ENCODE measurements at places on chromosomes 5 and 9.

DNA sequence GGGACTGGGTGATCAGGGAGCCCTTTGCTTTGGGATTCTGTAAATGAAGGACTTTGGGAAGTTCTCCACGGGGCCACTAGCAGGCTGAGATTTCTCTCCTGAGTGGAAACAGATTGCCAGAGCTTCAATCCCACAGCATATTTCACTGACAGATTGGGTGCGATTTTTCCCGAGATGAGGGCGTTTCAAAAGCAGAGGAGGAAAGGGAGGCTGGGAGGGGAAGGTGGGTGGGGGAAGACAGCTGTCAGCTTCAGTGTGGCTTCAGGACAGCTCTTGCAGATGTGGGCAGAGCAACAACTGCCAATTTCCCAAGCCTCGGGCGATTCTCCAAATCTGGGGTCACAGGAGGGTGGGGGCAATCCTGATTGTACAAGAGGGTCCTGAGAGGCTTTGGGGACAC lies 258.5 kb upstream of the ADRA1B start:
- no peak for DNase-seq

- no peak for DNase-seq
These were observed 32.8 kb upstream of the TGFBI start for GRCh38 chr5:135995976-135996375.

DNA sequence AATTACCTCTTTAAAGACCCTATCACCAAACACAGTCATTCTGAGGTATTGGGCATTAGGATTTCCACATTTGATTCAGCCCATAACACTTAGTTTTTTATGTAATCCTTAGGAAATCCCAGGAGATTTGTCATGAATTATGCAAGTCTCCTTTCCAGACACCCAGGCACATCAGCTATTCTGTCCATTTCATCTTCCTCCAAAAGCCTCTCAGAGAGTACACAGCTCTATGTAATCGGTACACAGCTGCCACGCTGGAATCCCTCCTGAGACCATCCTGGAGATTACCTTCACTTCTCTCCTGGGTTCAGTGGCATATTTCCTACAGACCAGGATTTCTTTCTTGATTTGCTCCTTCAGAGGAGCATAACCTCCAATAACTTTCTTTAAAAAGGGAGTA lies 2309.8 kb upstream of the WWC1 start:
- DNase-seq = no peak

DNA sequence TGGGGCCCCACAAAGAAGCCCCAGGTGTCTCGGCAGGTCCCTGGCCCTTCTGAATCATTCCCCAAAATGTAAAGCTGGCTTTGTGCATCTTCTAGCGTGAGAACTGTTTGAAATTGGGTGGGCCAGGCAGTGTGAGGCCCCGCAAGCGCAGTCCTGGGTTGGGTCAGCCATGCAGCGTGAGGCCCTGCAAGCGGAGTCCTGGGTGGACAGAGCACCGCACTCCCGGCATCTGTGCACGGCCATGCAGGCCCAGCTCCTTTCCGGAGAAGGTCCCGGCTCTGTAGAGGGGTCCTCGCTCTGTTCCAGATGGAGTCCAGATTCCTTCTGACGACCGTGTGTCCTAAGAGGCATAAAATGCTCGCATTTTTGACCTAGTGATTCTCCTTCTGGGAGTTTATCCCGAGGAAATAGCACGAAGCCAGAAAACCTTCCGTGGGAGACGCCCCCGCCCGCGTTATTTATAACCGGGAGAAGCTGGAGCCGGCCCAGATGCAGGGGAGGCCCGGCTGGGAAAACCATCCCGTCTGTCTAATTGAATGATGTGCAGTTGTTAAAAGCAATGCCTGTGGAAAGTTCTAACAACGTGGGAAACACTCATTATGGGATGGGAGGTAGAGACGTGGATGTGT lies 19.4 kb upstream of the NOTCH1 start:
- DNase-seq = no peak

- DNase-seq = no peak
These were observed 544.6 kb upstream of the TRPC7 start for GRCh38 chr5:136909906-136910305.

GRCh38 chr9:33151601-33152000 lies 15.5 kb downstream of the B4GALT1 start:
- no peak for DNase-seq

GRCh38 chr9:130348881-130349280 lies 83.3 kb downstream of the HMCN2 start:
- no peak for DNase-seq

- DNase-seq = no peak
These were observed 14.5 kb downstream of the PHAX start for GRCh38 chr5:126615286-126615685.

- no peak for DNase-seq
These were observed 266.5 kb downstream of the MSX2 start for GRCh38 chr5:174990909-174991308.

DNA sequence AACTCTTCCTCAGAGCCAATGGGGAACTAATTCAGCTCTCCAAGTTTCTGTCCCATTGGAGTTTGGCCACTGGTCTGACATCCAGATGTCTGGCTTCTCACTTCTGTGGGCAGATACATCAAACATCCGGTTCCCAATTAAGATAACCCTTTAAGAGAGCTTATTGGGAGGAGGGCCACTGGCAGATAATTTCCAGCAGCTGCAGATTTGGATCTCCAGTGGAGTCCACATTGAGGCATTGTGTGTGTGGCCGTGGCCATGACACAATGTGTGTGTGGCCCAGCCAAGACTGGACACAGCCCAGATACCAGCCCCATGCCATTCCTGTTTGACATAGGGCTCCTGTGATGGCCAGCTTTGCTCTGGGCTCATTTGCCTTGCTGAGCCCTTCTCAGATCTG lies 110.5 kb upstream of the MAP1B start:
- no peak for DNase-seq

DNA sequence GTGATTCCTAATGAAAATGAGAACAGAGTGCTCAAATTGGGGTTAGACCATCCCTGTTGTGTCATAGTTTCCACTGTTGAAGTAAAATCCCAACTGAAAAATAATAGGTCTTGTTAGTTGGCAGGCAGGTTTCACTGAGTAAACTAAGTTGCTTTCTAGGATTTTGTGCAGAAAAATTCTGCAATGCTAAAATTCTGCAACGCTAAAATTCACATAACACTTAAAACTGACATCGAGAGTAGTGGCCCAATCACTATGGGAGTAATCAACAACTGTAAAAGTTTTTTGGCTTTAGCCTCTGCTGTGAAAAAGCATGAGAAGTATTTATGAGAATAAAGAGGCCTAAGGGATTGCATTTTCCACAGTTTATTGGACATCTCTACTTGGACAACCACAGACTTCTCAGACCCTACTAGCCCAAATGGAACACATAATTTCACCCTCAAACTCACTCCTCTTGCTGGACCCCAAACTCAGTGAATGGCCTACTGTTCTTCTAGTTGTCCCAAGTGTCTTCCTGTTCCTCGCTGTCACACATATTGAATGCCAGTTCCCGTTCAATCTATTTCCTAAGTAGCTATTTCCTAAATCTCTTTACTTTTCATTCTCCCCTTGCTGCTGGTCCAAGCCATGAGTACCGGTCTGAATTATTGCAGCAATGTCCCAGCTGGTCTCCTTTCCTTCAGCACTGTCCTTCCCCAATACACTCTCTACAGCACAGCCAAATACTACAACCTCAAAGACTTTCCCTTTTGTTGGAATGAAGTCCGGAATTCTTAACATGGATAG lies 355.4 kb downstream of the PDE4D start:
- DNase-seq = no peak

- no peak for DNase-seq
These were observed 37.1 kb downstream of the MAP3K1 start for GRCh38 chr5:56852228-56853000.

DNA sequence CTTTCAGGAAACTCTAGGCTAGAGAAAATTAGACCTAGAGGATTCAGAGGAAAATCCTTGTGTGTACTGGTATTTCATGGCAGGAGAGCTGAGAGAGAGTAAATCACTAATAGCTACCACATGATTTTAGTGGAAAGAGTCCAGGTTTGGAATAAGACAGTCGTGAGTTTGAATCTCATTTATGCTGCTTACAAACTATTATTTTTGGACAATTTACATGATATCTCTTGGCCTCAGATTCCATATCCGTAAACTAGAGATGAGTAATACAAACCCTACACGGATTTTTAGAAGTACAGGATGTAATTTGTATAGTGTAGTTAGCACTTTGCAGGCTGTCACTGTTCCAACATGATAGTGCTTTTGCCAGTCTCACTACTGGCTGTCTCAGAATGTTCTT lies 2.7 kb downstream of the IL31RA start:
- no peak for DNase-seq

- no peak for DNase-seq
These were observed 125.5 kb upstream of the FAM174A start for GRCh38 chr5:100409660-100410151.

DNA sequence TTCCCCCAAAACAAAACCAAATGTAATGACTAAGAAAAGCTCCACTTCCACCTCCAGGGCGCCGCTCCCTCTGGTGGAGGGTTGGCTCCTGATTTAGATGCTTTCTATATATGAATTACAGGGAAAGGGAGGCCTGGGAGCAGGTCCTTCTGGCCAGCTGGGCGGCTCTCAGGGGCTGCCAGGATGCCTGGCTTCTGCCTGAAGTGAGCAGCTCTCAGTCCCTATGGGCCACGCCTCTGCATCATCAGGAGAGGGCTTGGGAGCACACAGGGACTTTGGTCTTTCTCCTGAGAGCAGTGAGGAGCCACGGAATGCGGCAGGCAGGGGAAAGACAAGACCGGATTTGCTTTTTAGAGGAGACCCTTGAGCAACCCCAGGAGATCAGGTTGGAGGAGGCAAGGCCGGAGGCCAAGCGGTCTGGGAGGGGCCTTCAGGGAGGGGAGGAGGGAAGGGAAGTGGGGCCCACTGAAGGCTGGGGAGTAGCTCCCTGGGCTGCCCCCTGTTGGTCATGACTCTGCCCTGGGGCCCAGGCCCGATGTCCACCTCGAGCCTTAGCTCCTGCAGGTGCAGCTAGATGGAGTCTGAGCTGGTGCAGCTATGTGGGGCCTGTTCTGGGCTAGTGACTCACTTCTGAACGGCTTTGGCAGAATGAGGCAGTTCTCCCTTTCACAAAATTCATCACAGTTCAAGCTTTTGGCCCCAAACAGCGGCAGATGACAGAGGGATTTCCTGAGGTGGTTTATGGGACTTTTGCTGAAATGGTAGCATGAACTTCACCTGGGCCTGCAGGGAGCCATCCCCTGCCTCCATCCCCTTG lies 11.3 kb upstream of the GRHPR start:
- DNase-seq = no peak

DNA sequence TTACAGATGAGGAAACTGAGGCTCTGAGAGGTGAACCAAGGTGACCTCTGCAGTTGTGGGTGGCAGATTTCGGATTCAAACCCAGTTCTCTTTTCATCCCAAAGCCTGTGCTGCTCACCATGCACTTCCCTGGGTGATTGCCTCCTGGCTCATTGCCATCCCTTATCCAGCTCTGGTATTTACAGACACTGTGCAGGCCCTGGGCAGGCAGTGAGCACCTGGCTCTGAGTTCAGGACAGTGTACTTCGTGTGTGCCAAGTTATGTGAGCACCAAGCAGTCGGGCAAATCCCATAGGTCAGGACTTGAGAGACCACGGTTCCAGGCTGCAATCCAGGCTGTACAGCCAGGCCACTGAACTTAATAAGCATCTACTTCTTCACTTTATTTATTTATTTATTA lies 1.4 kb downstream of the LRSAM1 start:
- no peak for DNase-seq

DNA sequence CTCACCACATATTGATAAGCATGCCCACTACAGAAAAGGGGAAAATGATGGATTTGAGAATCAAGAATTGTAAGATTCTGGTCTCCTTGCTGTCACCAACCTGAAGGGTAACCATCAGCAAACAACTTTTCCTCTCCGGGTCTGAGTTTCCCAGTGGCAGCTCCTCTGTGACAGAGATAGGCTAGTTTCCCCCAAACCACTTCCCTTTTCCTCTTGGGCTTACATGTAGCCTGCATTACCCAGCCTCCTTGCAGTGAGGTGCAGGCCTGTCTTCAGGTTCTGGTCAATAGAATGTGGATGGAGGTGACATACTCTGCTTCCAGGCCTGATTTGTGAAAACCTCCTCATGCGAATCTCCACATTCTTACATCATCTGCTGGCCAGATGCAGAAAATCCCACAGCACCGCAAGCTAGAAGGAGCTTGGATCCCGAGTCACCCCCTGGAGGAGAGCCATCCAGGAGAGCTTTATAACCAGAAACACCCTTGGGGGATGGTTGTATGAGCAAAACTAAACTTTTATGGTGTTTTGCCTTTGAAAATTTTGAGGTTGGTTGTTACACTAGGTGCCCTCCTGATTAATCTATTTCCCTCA lies 206.1 kb downstream of the RGS3 start:
- DNase-seq = no peak

- DNase-seq = no peak
These were observed 113.0 kb upstream of the NTRK2 start for GRCh38 chr9:84556556-84556955.

- no peak for DNase-seq
These were observed 12.6 kb upstream of the NANS start for GRCh38 chr9:98043915-98044314.

- no peak for DNase-seq
These were observed 8.9 kb upstream of the C5orf58 start for GRCh38 chr5:170223906-170224305.

- DNase-seq = no peak
These were observed 268.8 kb upstream of the RFX3 start for GRCh38 chr9:3794635-3795034.

DNA sequence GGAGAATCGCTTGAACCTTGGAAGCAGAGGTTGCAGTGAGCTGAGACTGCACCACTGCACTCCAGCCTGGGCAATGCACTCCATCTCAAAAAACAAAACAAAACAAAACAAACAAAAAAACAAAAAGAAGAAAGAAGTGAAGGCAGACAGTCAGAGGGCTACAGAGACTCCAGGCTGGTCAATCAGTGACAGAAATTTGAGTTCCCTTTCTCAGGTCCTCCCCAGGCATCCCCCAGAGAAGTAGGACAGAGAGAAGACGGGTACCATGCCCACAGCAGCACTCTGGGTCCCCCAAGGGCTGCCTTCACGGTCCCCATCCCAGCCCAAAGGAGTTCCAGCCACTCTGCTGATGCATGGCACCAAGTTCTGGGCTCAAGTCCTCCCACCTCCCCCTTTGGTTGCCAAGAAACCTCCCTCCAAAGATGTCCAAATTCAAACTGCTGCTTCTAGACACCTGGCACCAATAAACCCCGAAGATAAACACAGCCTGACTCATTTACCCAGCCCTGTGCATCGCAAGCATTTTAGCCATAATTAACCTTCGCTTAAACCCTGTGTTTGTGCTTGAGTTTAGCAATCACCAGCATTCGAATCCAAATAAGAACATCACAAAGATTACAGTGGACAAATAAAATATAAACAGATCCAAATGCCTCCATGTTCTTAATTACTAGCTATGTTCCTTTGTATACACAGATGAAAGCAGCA lies 24.0 kb downstream of the SEMA4D start:
- no peak for DNase-seq

DNA sequence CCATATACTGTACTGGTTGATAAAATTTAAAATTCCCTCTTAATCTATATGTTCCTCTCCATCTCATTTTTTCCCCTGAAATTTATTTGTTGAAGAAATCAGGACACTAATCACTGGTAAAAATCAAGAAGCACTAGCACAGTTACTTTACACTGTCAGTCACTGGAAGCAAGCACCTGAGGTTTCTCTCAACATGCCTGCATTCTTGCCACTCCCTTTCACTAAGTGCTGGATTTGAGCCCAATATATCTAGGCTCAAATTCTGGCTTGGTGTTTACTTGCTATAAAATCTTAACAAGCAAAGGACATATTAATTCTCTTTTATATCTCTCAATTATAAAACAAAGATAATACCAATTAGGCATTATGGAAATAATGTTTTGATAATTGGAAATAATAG lies 58.6 kb downstream of the DIAPH1 start:
- no peak for DNase-seq

- DNase-seq = no peak
These were observed 38.5 kb upstream of the DEPDC1B start for GRCh38 chr5:60738461-60738860.

All from activated CD4-positive, alpha-beta T cell treated with anti-CD3 and anti-CD28 coated beads for 1 hour (primary cell).